Spleen (tissue), 13 donors: ENCODE measurements at places on chromosomes 6 and 20. TPM values are rescaled to one million over a fixed set of nuclear protein-coding genes. Genes with fewer than 3 reads are reported as not detected.

DNA sequence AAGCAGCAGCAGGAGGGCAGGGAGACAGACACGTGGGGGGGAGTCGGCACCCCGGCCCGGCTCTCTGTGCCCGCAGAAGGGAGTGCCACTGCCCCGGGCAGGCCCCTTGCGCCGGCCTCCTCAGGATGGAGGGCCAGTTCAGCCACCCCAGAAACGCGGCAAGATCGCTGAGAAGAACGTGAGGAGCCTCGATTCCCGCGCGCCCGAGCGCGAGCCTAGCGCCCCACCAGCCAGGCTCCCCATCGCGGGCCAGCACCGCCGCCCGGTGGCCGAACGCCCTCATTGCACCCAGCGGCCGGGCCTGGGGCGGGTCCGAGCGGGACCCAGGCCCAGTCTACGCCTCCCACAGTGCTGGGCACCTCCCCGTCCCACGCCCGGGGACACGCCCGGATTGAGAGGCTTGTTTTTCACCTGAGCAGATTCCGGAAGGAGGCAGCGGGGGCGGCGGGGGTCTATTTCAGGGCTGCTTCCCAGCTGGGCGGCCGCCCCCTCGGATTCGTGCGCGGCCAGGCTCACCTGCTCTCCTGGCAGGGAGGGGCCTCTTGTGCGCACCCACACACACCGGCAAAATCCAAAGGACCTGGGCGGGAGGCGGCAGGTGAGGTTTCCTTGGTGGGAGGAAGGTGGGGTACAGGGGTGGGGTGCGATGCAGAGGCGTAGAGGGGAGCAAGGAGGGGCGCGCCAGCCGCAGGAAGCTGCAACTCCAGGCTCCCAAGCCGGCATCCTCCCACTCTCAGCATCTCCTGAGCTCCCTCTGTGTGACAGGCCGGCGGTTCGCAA, 9.0 kb upstream of the GRM4 start:
- H3K4me3 ChIP-seq = no peak overlapping the region
- no peaks in the 10 kb centered on the region for H3K36me3 ChIP-seq
- peaks cover 6% of the 10 kb centered on the region for H3K4me1 ChIP-seq
- peak; percentile 85 for DNase-seq
- no peak overlapping the region for H3K27ac ChIP-seq

The RFX6 gene
- not detected for total RNA-seq

The BLCAP gene
- total RNA-seq = 73.5 TPM

DNA sequence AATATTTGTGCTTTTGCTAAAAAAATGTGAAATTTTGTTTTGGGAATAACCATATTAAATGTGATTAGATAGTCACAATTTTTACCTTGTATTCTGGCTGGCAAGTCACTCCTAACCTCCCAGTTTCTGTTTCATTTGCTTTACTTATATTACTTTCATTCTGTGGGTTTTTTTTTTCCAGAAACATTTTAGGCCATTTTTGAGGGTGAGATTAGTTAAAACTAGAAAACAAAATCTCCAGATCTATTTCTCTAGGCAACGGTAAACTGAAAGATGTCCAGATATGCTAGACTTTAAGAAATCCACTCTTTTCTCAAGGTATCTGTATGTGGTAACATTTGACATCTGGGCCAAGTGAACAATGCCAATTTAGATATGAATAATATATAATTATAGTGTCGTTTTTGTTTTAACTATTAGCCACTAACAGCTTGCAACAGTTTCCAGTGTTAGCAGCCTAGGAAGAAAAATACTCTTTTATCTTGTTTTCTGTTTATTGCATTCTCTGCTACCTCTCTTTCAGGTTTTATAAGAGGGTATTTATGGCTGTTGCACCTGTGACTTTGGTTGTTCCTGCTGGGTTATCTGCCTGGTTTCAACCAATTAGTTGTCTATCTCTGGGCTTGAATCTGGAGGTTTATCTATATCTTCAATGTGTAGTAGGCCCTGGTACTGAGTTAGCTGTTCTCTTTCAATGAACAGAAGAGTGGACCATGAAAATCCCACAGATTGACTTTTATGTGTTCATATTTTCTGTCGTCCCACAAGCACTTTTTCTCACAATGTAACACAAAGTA, 260.9 kb downstream of the NKAIN2 start:
- no peaks in the 10 kb centered on the region for H3K36me3 ChIP-seq
- H3K4me1 ChIP-seq = no peaks in the 10 kb centered on the region
- DNase-seq = no peak
- H3K27me3 ChIP-seq = no peaks in the 10 kb centered on the region
- H3K4me3 ChIP-seq = no peak overlapping the region
- H3K27ac ChIP-seq = no peak overlapping the region

DNA sequence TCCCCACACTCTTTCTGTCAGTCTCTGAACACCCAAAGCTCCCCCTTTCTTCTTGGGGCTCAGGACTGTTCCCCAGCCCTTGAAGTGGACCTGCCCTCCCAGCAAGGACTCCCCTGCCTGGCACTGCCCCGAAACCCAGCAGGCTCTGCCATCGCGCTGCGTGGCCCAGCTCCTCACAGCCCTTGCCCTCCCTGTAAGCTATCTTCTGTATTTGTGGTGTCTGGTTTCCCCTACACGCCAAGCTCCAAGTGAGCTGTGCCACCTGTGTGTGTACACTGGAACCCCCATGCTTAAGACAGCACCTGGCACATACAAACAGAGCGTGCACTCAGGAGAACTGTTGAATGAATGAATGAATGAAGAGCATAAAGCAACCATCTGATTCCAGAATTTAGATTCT, 57.7 kb downstream of the TMEM242 start:
- no peaks in the 10 kb centered on the region for H3K36me3 ChIP-seq
- no peak overlapping the region for H3K27ac ChIP-seq
- peak; percentile 32 for DNase-seq
- H3K4me1 ChIP-seq = peaks cover 29% of the 10 kb centered on the region
- no peak overlapping the region for H3K4me3 ChIP-seq
- no peaks in the 10 kb centered on the region for H3K27me3 ChIP-seq

GRCh38 chr6:31947070-31947675, 1.3 kb downstream of the CFB start:
- H3K4me1 ChIP-seq = peaks cover 18% of the 10 kb centered on the region
- H3K36me3 ChIP-seq = peaks cover 18% of the 10 kb centered on the region
- H3K27ac ChIP-seq = peak overlapping the region; percentile 79

GRCh38 chr6:6037179-6037578, 30.5 kb upstream of the NRN1 start:
- DNase-seq = no peak
- no peaks in the 10 kb centered on the region for H3K27me3 ChIP-seq
- H3K27ac ChIP-seq = no peak overlapping the region
- H3K4me1 ChIP-seq = no peaks in the 10 kb centered on the region
- no peaks in the 10 kb centered on the region for H3K36me3 ChIP-seq

GRCh38 chr6:148736774-148737412, 9.9 kb upstream of the UST start:
- H3K4me1 ChIP-seq = no peaks in the 10 kb centered on the region
- no peak overlapping the region for H3K27ac ChIP-seq
- no peaks in the 10 kb centered on the region for H3K27me3 ChIP-seq
- no peaks in the 10 kb centered on the region for H3K36me3 ChIP-seq
- no peak overlapping the region for H3K4me3 ChIP-seq
- no peak for DNase-seq

The MATN4 gene
- not detected for total RNA-seq

GRCh38 chr6:161169696-161170095, 104.2 kb downstream of the AGPAT4 start:
- H3K36me3 ChIP-seq = no peaks in the 10 kb centered on the region
- peaks cover 14% of the 10 kb centered on the region for H3K4me1 ChIP-seq
- no peak overlapping the region for H3K27ac ChIP-seq
- H3K4me3 ChIP-seq = no peak overlapping the region

DNA sequence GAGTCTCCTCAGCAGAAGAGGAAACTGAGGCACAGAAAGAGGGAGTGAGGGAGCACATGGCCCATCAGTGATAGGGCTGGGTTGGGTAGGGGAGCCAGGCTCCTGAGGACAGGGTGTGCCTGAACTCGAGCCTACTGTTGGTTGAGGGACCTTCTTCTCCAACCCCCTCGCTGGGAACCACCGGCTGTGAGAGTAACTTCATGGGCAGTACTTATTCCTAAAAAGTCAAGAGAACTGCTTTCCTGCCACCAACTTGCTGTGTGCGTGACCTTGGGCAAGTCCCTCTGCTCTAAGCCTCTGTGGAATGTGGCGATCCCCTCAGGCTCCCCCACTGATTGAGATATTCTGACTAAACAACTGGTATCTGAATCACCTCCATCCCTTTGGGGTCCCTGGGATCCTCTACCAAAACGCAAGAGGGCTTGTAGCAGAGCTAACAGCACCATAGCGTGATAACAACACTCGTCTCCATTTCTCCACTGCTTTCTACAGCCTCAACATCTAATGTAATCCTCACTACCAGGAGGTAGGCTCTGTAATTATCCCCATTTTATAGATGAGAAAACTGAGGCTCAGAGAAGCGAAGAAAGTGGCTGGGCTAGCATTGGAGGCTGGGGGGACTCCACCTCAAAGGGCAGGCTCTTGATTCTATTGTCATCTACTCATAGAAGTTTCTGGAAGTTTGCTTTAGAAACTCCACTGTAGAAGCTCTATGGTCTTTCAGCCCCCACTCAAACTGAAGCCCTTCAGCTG, 76.0 kb downstream of the JPH2 start:
- peaks cover 12% of the 10 kb centered on the region for H3K27me3 ChIP-seq
- no peaks in the 10 kb centered on the region for H3K4me1 ChIP-seq
- no peak overlapping the region for H3K27ac ChIP-seq
- no peak for DNase-seq
- no peaks in the 10 kb centered on the region for H3K36me3 ChIP-seq

The NMBR gene
- 0.36 TPM for total RNA-seq

The PAX1 gene
- total RNA-seq = not detected

GRCh38 chr20:39112178-39112743, 150.1 kb downstream of the DHX35 start:
- no peaks in the 10 kb centered on the region for H3K4me1 ChIP-seq
- H3K27me3 ChIP-seq = peaks cover 55% of the 10 kb centered on the region
- no peaks in the 10 kb centered on the region for H3K36me3 ChIP-seq
- no peak overlapping the region for H3K27ac ChIP-seq
- H3K4me3 ChIP-seq = no peak overlapping the region
- no peak for DNase-seq

- no peaks in the 10 kb centered on the region for H3K27me3 ChIP-seq
- no peak overlapping the region for H3K27ac ChIP-seq
- DNase-seq = no peak
- no peaks in the 10 kb centered on the region for H3K36me3 ChIP-seq
Measured at GRCh38 chr20:56723331-56723730, 94.2 kb downstream of the TFAP2C start.

- H3K27ac ChIP-seq = no peak overlapping the region
- H3K36me3 ChIP-seq = no peaks in the 10 kb centered on the region
- H3K4me3 ChIP-seq = no peak overlapping the region
- no peak for DNase-seq
Measured at GRCh38 chr6:14270925-14271788, 153.6 kb downstream of the CD83 start.

GRCh38 chr20:33097001-33097400, 17.6 kb downstream of the BPIFB4 start:
- H3K36me3 ChIP-seq = no peaks in the 10 kb centered on the region
- H3K27me3 ChIP-seq = no peaks in the 10 kb centered on the region
- H3K4me3 ChIP-seq = no peak overlapping the region
- no peaks in the 10 kb centered on the region for H3K4me1 ChIP-seq
- H3K27ac ChIP-seq = no peak overlapping the region

DNA sequence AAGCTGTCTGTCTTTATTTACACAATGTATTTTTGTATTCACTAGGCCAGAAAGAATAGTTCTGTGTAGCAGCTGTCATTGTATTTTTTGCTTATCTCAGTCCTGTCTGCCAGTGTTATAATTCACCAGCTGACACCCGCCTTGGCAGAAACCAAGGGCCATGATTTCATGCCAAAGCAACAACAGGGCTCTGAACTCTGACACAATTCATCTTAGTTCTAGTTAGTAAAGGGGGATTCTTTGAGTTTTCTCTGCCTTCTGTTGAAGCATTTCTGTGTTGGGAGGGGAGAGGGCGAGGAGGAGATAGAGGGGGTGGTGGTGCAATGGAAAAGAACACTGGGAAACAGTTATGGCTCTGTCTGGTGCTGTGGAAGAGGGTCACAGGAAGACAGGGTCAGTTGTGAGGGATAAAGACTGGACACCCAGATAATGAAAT, 684.6 kb upstream of the MARCKS start:
- peak overlapping the region; percentile 34 for H3K27ac ChIP-seq
- no peaks in the 10 kb centered on the region for H3K4me1 ChIP-seq
- no peaks in the 10 kb centered on the region for H3K36me3 ChIP-seq
- DNase-seq = no peak
- H3K27me3 ChIP-seq = no peaks in the 10 kb centered on the region

The ASIP gene
- total RNA-seq = not detected

DNA sequence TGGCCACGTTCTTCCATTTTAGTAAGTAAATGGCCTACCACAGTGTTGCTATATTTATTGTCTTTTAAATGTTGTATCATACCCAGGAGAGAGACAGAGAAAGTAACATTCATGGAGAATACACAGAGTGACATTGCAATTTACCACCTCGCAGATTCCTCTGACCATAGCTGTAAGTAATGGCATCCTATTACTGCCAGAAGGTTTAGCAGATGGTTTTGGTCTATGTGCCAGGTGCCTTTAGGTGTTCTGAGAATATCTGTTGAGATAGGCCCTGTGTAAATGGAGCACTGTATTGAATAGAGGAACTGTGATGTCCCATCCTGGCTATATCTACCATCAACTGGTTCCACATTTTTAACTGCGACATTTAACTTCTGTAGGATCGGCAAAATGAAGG, 559.6 kb downstream of the KIF16B start:
- H3K36me3 ChIP-seq = no peaks in the 10 kb centered on the region
- no peaks in the 10 kb centered on the region for H3K4me1 ChIP-seq
- H3K4me3 ChIP-seq = no peak overlapping the region
- DNase-seq = no peak

DNA sequence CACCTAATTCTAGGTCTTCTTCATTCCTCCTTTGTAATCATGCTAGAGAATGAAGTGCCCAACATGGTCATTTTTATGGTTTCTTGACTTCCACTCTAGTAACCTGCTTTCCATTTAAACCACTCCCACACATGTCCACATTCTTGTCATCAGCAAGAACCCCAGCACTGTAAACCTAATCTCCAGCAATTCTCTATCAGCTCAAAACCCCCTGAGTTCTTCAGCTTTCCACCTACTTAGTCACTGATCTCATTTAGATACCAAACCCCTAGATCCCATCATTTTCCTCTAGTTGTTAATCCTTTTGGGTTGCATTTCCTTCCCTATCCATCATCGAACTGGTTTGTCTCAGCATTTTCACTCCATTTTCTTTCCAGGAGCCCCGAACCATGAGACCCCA, 49.7 kb downstream of the GOPC start:
- H3K36me3 ChIP-seq = peaks cover 5% of the 10 kb centered on the region
- DNase-seq = no peak
- H3K27me3 ChIP-seq = no peaks in the 10 kb centered on the region
- peaks cover 9% of the 10 kb centered on the region for H3K4me1 ChIP-seq
- no peak overlapping the region for H3K4me3 ChIP-seq
